ENCODE measurements at places on chromosomes 12 and 14.
A peak's percentile ranks its signal among the peaks of the same experiment; 100 is the strongest.

GRCh38 chr12:126891789-126892188 is 1375.2 kb upstream of the TMEM132C start:
- DNase-seq = no peak

DNA sequence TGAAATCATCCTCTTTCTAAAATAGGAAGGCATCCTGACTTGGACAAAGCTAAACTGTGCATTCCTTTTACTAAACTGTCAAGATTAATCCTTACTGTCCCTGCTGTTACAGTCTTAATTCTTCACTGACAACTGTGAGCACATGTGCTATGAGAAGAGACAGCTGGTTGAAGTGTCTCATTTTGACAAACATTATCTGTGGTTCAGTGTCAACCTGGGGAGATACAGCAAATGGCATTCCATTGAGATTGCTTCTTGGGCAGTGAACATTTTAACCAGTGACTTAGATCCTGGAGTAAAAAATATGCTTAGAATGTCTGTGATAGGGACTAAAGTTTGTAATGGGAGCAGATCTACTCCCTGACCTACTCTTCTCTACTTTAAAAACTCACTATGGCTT is 552.6 kb upstream of the ATP2B1 start:
- DNase-seq = peak; percentile 6

DNA sequence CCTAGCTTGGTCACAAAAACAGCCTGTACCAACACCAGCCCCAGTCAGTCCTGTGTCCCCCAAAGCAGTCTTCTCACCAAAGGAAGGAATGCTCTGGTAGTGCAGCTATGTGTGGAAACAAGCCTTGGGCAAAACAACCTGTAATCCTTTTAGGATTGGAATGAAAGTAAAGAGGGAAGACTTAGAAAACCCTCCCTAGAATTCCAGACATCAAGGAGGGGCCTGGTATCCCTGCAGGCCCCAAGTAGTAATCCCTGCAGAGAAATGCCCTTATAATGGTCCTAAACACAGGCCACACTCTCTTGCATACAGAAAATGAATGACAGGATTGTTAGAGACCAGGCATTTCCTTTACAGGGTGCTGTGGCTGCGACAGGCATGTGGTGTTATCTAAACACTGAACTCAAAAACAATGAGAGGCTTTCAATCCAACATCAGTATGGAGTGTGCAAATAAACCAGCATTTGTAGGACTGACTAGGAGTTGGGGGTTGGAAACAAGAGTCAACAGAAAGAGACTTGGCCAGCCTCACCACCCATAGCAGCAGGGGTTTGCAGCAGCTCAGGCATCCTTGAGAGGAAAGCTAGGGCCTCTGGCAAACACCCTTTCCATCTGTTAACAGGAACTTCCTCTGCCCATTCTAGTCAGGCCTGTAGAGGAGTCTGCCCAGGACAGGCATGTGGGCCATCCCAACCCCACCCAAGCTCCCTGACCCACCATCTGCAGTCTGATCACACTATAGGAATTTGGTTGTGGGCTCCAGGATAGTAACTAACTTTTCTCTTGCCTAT is 59.1 kb downstream of the DCAF5 start:
- peak; percentile 82 for DNase-seq

DNA sequence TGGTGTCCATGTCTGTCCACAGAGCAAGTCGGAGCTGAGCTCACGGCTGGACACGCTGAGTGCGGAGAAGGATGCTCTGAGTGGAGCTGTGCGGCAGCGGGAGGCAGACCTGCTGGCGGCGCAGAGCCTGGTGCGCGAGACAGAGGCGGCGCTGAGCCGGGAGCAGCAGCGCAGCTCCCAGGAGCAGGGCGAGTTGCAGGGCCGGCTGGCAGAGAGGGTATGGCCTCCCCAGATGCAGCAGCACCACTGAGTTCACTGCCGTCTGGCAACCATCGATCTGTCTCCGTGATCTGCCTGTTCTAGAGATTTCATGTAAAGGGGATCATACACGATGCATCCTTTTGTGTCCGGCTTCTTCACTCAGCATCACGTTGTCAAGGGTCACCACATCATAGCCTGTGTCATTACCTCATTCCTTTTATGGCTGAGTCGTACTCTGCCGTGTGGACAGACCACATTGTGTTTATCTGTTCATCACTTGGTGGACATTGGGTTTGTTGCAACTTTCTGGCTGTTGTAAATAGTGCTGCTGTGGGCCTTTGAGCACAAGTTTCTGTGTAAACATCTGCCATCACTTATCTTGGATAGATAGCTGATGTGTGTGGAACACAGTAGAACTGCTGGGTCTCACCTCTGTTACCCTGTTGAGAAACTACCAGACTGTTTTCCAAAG is 21.9 kb downstream of the HIP1R start:
- DNase-seq = no peak

DNA sequence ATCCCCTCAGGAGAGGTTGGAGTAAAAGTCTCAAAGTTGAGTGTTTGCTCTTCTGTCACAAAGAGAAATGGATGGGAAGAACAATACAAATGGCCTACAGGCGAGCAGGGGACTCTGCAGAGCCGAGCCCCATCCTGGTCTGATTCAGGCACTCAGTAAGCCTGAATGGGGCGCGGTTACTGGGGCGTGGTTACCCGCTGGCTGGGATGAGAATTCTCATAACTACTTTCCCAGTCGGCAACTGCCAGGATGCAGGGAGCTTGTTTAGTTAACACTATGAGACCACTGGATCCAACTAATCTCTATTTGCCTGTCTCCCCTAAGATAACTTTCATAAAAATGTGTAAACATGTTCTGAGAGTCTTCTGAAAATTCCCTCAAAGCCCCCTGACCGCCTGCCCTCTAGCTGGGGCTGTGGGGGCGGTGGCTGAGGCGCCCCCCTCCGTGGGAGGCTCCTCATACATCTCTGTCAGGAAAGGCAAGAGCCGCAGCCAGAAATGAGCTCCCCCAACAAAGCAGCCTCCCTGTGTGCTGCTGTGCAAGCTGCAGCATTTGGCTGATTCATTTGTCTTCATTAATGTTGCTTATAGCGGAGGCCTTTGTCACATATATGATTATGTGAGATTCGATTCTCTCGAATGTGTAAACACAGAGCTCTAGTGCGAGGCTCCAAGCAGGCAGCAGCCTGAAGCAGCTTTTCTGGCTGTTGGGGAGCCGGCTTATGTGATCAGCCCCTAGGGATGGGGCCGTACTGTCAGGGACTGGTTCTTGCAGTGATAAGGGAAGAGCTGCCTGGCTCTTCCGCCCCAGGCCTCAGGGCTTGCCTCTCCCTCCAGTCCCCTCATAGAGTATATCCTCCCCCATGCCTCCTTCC is 126.1 kb upstream of the ARHGAP5 start:
- peak; percentile 34 for DNase-seq
